ENCODE measurements at places on chromosomes 11 and 22.

DNA sequence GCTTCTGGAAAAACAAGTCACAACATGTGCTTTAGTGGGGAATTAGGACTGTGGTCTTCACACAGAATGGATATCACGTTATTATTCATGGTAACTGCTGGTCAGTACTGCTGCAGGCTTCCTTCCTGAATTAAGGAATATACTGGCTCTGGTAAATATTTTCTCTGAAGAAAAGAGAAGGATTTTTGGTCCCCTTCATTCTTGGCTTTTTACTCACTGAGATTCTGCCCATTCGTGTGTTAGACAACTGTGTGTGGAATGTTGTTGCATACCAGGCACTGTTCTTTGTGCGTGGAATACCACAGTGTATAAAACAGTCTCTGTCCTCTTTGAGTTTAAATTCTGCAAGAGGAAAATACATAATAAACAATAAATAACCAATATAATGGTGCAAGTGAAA is 80.3 kb downstream of the ALX4 start:
- no peak for DNase-seq

- no peak for DNase-seq
Measured at GRCh38 chr22:44400763-44401060, 88.0 kb upstream of the SHISAL1 start.

DNA sequence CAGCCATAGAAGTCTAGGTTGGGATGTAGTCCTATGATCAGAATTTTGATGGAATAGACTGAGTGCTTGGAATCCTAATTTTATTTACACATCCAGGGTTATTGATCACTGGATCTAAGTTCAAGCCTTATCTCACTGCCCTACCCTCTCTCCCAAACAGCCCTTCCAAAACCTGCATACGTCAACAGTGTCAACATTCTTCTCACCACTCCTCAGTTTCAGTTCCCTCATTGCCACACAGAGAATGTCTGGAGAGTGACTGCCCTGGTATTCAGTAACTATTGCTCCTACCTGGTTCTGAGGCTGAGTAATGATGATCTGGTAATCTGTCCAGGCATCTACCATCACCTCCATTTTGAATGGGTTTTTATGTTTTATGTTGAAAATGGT is 60.0 kb downstream of the GLYATL1 start:
- DNase-seq: no peak

GRCh38 chr11:18617688-18618341 is 16.3 kb downstream of the SPTY2D1 start:
- DNase-seq: no peak

- DNase-seq: no peak
Measured at GRCh38 chr11:15649371-15650104, 534.8 kb downstream of the INSC start.

- DNase-seq: no peak
Measured at GRCh38 chr11:69144316-69145049, 11.3 kb upstream of the SMIM38 start.

GRCh38 chr11:85827748-85828639 is 17.1 kb upstream of the SYTL2 start:
- no peak for DNase-seq

DNA sequence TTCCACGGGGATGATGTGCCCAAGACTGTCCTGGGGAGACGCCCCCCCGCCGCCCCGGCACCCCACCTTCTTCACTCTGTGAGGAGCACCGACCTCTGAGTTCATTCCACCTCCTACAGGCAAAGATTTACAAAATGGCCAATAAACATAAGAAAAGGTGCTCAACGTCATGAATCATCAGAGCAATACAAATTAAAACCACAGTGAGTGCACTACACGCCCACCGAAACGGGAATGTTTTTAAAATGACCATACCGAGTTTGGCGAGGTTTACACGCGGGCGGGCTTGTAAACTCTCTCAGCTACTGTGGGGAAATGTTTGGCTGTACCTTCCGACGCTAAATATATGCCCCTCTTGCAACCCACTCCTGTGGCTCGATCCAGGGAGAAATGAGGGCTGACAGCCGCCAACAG is 7.9 kb downstream of the NPTXR start:
- DNase-seq: no peak

Data from activated T-cell treated with anti-CD3 and anti-CD28 coated beads, Interleukin-2, amount 50 U/mL, for 24 hours (primary cell).